ENCODE measurements at places on chromosomes 5 and 9. TPM values are rescaled to one million over a fixed set of nuclear protein-coding genes. Genes with fewer than 3 reads are reported as not detected.

DNA sequence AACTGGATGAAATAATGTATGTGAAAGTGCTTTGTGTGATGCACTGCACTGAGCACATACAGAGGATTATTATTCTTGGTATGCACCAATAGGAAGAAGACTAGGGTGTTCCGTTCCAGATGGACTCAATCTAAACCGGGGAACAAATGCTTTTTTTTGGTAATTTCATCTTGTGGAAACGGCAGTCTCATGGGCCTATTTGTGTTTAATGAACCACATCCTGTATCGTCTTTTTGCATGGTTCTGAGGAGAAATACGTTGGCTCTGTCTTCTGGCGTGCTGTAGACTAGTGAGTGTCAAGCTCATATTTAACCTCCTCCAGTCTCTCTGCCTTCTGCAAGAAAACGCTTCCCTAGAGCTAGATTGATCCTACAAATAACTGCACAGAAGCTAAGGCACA, 30.0 kb downstream of the TRIM32 start:
- H3K27me3 ChIP-seq, result no peaks in the 10 kb centered on the region
- H3K4me3 ChIP-seq, result no peak overlapping the region
- H3K27ac ChIP-seq, result no peak overlapping the region
- no peaks in the 10 kb centered on the region for H3K4me1 ChIP-seq
- no peak for DNase-seq

Gene TAF11L10
- total RNA-seq, result not detected

DNA sequence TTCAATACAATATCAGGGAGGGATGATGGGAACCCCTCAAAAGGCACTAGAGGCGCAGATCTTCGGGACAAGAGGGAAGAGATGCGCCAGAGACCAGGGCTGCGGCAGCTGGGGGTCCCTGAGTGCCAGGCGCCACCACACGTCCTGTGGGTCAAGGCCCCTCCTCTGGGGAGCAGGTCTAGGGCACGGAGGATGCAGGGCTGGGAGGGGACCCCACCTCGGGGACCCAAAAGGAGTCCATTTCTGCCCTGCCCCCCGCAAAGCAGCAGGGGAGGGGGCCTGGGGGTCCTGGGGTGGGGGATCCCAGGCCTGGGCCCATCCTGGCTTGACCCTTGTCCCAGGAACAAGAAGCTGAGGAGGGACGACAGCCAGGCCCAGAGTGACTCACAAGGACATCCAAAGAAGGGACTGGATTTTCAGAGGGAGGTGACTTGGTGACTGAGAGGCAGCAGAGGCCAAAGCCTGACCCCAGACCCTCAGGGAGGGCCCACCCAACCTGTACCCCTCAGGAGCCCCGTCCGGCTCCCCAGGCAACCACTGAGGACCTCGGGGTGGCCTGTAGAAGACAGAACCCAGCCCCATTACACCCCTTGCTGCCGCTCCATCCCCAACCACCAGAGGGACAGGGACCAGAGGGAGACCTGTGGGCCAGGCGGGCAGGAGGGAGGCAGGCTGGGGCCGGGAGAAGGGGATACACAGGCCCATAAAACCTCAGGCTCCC, 54.2 kb downstream of the LRSAM1 start:
- peaks cover 26% of the 10 kb centered on the region for H3K4me1 ChIP-seq
- DNase-seq, result no peak
- H3K27me3 ChIP-seq, result no peaks in the 10 kb centered on the region

- H3K36me3 ChIP-seq, result no peaks in the 10 kb centered on the region
- H3K27me3 ChIP-seq, result no peaks in the 10 kb centered on the region
- H3K4me1 ChIP-seq, result no peaks in the 10 kb centered on the region
- peak overlapping the region; percentile 47 for H3K27ac ChIP-seq
- DNase-seq, result no peak
Observed at GRCh38 chr5:53326424-53327153, 153.8 kb upstream of the FST start.

DNA sequence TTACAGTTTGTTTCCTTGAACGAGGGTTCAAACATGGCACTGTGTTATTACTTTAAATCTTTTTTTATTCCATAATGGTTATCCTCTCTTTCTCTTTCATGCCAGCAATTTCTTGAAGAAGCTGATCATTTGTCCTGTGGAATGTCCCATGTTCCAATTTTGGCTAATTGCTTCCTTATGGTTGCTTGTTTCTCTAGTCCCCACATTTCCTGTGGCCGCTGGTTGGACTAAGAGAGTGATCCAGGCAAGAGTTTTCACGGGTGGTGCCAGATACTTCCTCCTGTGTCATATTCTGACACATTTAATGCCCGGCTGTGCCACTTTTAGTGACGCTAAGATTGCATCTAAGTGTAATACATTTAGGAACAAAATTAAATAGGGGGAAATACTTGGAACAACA, 83.8 kb upstream of the FAM169A start:
- peaks cover 6% of the 10 kb centered on the region for H3K4me1 ChIP-seq
- DNase-seq, result no peak
- no peaks in the 10 kb centered on the region for H3K36me3 ChIP-seq
- H3K27me3 ChIP-seq, result peaks cover 19% of the 10 kb centered on the region
- H3K4me3 ChIP-seq, result no peak overlapping the region
- H3K27ac ChIP-seq, result no peak overlapping the region

DNA sequence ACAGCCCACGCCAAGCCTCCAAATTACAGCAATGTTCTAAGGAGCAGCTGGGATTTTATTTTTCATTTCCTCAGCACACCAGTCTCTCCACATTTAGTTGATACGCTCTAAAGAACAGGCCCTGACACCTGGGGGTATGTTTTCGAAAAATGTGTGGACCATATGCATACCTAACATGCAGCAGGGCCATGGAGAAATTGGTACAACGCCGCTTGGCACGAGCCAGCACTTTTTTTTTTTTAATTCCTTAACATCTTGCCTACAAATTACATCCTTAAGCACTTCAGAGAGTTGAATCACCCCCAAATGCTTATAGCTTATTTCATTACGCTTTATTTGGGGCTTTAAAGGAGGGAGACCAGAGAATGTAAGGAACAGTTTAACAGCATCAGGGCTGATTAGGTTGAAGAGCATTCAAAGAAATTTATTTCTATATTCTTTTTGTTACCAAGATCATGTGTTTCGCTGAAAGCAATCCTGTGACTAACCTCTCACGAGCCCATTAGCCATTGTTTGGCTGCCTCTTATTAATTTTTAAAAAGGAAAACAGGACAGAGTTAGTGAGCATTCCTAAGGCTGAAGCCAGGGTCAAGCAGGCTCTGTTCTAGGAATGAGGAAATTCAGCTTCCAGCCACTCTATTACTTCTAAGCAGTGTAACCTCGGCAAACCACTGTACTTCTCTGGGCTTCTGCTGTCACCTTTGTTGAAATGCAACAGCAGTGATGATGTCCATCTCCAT, 173.8 kb downstream of the ACTL7B start:
- H3K4me1 ChIP-seq, result no peaks in the 10 kb centered on the region
- no peaks in the 10 kb centered on the region for H3K36me3 ChIP-seq
- no peak overlapping the region for H3K27ac ChIP-seq
- no peak overlapping the region for H3K4me3 ChIP-seq
- peaks cover 18% of the 10 kb centered on the region for H3K27me3 ChIP-seq
- no peak for DNase-seq

Gene ARHGAP26
- total RNA-seq, result 35.7 TPM

GRCh38 chr5:56159521-56159947, 73.6 kb downstream of the ANKRD55 start:
- peaks cover 13% of the 10 kb centered on the region for H3K4me1 ChIP-seq
- no peak overlapping the region for H3K27ac ChIP-seq
- H3K36me3 ChIP-seq, result no peaks in the 10 kb centered on the region
- H3K27me3 ChIP-seq, result peaks cover 4% of the 10 kb centered on the region

DNA sequence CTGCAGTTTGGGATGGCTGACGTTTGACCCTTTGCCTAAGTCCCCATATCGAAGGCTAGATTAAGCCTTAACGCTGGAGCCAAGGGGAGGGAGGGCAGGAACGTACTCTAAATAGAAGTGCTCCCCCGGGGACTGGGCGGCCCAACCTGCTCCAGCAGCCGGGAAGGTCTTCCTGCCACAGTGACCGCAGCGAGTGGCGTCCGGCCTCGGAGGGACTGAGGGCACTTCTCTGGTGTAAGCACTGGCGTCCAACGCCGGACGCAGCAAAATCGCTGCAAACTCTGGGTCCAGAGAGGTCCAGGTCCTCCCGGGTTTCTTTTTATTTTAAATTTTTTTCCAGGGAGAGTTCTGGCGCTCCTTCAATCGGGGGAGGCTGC, 505 bp upstream of the ACER2 start:
- peaks cover 7% of the 10 kb centered on the region for H3K36me3 ChIP-seq
- H3K27ac ChIP-seq, result peak overlapping the region; percentile 95
- no peaks in the 10 kb centered on the region for H3K27me3 ChIP-seq
- peak overlapping the region; percentile 98 for H3K4me3 ChIP-seq
- peak; percentile 71 for DNase-seq

DNA sequence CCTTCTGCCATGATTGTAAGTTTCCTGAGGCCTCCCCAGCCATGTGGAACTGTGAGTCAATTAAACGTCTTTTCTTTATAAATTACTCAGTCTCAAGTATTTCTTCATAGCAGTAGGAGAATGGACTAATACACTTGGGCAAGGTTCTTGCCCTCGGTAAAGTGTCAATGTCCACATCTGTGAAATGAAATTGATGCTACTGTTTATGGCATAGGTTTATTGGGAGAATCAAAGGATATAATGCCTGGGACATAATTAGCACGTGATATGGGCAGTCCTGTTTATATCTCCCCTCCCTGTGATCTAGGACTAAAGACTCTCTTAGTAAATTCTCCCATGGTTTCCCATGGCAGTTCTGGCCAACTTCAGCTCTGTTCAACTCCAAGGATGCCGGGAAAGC, 19.4 kb downstream of the TMEM174 start:
- peaks cover 83% of the 10 kb centered on the region for H3K27me3 ChIP-seq
- no peak overlapping the region for H3K4me3 ChIP-seq
- no peaks in the 10 kb centered on the region for H3K36me3 ChIP-seq

DNA sequence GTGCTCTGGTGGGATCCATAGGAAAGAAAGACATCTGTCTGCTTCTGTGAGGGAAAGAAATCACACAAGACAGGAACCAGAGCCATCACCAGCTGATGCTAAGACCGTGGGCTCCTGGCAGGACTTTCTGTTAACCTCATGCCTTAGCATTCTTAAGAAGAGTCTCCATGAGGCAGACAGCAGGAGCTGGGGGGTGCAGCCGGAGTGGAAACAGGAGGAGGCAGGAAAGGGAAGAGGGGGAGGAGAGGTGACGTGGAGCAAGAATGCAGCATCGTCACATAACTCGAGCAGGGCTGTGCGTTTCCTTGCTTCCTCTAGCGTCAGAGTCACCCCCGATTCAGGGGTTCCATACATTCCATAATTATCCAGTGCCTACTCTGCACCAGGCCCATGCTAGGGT, 53.6 kb downstream of the ERGIC1 start:
- DNase-seq, result no peak
- peaks cover 19% of the 10 kb centered on the region for H3K36me3 ChIP-seq
- peaks cover 71% of the 10 kb centered on the region for H3K4me1 ChIP-seq
- peak overlapping the region; percentile 12 for H3K4me3 ChIP-seq
- peak overlapping the region; percentile 77 for H3K27ac ChIP-seq
- no peaks in the 10 kb centered on the region for H3K27me3 ChIP-seq

Gene CCDC192
- total RNA-seq, result not detected

Gene LHX3
- total RNA-seq, result not detected

DNA sequence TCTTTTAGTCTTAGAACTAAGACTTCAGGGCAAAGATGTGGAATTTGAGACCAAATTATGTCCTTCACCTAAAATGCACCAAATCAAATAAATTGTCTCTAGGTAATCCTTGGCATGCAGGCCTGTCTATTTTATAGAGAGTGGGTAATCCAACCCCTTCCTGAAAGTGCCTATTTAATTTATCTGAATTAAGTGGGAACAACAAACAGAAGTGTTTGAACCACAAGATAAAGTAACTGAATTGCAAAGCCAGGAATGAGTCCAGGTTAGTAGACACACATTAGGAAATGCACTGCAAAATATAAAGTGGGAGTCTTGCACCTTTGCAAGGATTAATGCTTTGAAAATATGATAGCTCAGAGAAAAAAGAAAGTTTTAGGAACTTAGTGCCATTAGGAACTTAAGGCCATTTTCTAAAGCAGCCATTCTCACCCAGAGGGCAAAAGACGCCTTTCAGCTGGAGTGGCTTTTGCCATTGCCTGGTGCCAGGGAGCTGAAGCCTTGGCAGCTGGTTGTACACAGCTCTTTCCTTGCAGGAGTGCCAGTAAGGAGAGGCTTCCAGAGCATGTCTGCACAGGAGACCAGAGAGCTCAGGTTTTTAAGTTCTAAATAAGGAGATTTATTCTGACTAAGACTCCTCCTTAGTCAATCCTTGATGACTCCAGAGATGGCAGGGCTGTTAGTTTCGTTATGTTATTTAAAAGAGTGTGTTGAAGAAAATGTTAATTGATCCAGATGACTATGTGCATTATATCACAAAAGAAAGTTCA, 151.7 kb upstream of the ELL2 start:
- H3K27ac ChIP-seq, result no peak overlapping the region
- DNase-seq, result peak; percentile 16
- peaks cover 12% of the 10 kb centered on the region for H3K4me1 ChIP-seq
- H3K4me3 ChIP-seq, result no peak overlapping the region
- H3K36me3 ChIP-seq, result no peaks in the 10 kb centered on the region

- no peaks in the 10 kb centered on the region for H3K36me3 ChIP-seq
- H3K27me3 ChIP-seq, result peaks cover 61% of the 10 kb centered on the region
- H3K4me3 ChIP-seq, result no peak overlapping the region
- no peak overlapping the region for H3K27ac ChIP-seq
- peaks cover 11% of the 10 kb centered on the region for H3K4me1 ChIP-seq
- no peak for DNase-seq
Observed at GRCh38 chr9:90641086-90641485, 1.5 kb downstream of the DIRAS2 start.

Gene SLC25A2
- not detected for total RNA-seq

GRCh38 chr5:31585895-31586270, 53.0 kb upstream of the PDZD2 start:
- H3K4me3 ChIP-seq, result no peak overlapping the region
- H3K4me1 ChIP-seq, result no peaks in the 10 kb centered on the region
- H3K27ac ChIP-seq, result no peak overlapping the region
- H3K27me3 ChIP-seq, result no peaks in the 10 kb centered on the region

GRCh38 chr9:18890372-18890771, 142.6 kb downstream of the SAXO1 start:
- DNase-seq, result no peak
- H3K4me3 ChIP-seq, result no peak overlapping the region
- H3K27me3 ChIP-seq, result no peaks in the 10 kb centered on the region
- no peak overlapping the region for H3K27ac ChIP-seq
- no peaks in the 10 kb centered on the region for H3K36me3 ChIP-seq

- no peaks in the 10 kb centered on the region for H3K36me3 ChIP-seq
- no peak overlapping the region for H3K27ac ChIP-seq
- no peaks in the 10 kb centered on the region for H3K4me1 ChIP-seq
- H3K27me3 ChIP-seq, result no peaks in the 10 kb centered on the region
- no peak overlapping the region for H3K4me3 ChIP-seq
- no peak for DNase-seq
Observed at GRCh38 chr5:94977437-94977836, 307.5 kb downstream of the MCTP1 start.

GRCh38 chr5:24823625-24824024, 178.8 kb upstream of the CDH10 start:
- no peaks in the 10 kb centered on the region for H3K36me3 ChIP-seq
- DNase-seq, result no peak
- no peak overlapping the region for H3K27ac ChIP-seq
